ENCODE measurements at places on chromosomes 12 and 14.

GRCh38 chr12:68206446-68206845 is 19.2 kb downstream of the IL26 start:
- no peak for DNase-seq

DNA sequence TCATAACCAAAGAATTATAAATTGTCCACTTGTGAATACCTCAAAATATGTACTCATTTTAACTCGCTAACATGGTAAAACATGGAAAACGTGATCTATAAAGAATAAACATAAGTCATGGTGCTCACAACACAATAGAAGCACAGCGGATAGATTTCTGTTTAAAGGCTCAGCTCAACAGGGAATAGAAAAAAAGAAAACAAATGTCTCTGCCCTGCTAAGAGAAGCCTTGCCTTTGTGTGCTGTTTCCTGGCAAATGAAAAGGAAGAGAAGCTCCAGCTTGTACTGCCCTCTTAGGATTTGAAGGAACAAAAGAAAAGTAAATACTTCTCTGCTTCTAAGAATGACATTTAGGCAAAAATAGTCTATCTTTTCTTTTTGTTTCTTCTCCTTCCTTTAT is 121.0 kb upstream of the KRR1 start:
- peak; percentile 71 for DNase-seq

DNA sequence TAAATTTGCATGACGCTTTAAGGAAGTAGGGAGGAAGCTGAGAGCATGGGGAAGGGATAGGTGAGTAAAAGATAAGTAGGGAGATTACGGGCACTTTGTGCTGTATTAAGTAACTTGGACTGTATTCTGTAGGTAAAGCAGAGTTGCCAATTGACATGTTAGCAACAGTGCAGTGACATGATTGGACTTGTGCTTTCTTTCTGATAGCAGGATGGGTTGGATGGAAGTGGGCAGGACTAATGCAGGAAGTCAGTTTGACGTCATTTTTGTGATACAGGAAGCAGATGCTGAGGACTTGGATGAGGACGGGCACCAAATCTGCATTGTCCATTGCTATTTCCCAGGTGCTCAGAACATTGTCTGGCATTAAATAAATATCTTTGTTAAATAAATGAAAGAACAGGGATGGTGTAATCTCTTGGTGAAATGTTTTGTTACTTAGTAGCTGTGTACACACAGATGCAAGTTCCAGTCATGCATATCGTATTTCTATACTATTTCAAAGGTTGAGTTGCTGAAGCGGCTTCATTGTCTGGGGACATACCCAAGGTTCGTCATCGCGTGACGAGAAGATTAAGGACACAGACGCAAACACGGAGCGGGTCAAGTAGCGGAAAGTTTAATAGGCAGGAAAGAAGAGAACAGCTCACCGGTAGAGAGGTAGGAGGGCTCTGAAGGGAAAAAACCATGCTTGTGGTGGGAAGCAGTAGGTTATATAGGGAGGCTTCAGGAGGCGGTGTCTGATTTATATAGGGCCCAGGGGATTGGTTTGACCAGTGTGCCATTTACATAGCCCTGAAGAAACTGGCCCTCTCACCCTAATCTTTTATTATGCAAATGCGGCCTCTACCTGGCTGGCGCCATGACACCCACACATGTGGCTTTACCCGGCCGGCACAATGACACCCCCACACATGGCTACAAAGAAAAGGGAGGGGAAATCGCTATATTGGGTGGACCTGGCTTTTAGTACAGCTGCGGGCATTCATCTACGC is 30.7 kb downstream of the GUCY2C start:
- DNase-seq, result no peak

- DNase-seq, result no peak
Measured at GRCh38 chr14:101820283-101820798, 58.8 kb downstream of the PPP2R5C start.

DNA sequence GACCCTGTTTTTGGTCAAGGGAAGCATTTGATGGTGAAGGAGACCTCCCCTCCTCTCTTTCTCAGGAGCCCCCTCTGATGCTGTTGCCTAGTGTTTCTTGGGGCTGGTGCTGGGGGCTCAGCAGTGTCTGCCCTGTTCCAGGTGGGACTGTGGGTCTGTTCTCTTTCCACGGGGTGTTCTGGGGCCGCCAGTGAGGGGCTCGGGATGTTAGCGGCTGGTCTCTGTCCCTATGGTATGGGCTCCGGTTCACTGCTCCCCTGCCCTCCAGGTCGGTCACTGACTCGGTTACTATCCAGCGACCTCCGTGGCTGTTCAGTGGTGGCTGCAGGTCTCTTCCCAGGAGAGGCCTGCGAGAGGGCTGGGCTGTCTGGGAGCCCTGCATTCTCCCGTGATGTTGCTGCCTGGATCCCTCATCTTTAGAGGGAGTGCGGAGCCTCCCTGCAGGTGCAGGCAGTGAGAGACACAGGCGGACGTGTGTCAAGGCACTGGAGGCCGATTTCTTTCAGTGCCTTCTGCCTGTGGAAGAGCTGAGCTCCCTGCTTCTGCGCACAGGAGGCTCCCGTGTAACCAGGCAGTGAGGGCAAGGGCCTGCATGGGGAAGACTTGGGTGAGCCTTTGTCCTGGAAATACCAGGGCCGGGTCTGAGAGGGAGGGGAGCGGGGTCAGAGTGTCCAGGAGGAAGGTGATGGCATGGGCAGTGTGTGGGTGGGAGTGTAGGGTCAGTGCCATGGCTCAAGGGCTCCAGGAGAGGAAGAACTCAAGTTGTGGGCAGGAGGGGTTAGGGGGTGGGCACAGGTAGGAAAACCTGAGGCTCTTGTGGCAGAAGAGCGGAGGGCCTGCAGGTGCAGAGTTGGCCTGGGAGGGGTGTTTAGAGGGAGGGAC is 362.6 kb downstream of the TMEM121 start:
- DNase-seq, result no peak

DNA sequence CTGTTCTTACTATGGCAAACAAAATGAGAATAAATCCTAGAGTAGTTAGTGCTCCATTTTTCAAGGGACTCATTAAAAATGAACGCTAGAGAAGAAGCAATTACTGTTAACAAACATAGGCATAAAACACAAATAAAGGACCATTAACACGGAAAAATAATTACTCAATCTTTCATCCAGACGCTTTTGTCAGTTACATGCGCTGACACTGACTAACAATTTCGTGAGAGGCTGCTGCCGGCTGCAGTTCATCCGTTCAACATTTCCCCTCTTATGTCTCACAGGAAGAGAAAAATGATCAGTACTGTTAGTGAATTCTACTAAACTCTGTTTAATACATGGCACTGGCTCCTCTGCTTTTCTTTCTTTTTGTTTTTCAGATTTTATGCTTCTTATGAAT is 472.7 kb upstream of the FLRT2 start:
- DNase-seq, result peak; percentile 52

- no peak for DNase-seq
Measured at GRCh38 chr12:52615912-52616311, 2.4 kb downstream of the KRT73 start.

DNA sequence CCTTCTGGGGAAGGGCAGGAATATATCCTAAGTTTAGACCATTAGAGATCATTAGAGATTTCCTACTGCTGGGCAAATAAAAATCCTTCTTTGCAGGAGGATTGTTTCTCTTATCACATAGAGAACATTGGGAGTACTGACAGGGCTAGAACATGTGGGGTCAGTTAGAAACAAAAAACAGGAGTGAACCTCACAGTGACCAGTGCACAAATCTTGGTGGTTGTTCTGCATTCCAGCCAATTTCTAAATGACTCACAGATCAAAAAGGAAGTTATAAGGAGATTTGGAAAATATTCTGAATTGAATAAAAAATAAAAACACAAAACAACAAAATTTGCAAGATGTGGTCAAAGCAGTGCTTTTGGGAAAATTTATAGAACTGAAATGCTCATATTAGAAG is 118.8 kb downstream of the LLPH start:
- no peak for DNase-seq

GRCh38 chr12:54175200-54175963 is 13.4 kb downstream of the SMUG1 start:
- DNase-seq, result no peak

DNA sequence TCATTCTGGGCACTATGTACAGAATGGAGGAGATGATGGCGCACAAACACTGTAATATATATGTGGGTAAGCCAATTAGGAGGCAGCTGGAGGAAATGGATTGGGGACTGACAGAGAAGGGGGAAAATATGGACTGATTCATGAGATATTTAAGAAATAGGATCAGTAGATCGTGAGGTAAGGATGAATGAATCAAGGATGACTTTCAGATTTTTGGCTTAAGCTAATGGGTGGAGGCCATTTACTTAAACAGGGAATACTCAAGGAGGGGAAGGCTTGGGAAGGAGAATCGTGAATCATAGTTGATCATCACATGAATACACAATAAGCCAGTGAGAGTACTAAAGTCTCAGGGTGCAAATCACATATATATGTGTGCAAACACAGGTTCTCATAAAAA is 11.2 kb upstream of the GNPNAT1 start:
- DNase-seq, result peak; percentile 61

- DNase-seq, result no peak
Measured at GRCh38 chr14:92287987-92288386, 35.0 kb upstream of the SLC24A4 start.

GRCh38 chr12:76176940-76177339 is 92.5 kb upstream of the NAP1L1 start:
- DNase-seq, result no peak

DNA sequence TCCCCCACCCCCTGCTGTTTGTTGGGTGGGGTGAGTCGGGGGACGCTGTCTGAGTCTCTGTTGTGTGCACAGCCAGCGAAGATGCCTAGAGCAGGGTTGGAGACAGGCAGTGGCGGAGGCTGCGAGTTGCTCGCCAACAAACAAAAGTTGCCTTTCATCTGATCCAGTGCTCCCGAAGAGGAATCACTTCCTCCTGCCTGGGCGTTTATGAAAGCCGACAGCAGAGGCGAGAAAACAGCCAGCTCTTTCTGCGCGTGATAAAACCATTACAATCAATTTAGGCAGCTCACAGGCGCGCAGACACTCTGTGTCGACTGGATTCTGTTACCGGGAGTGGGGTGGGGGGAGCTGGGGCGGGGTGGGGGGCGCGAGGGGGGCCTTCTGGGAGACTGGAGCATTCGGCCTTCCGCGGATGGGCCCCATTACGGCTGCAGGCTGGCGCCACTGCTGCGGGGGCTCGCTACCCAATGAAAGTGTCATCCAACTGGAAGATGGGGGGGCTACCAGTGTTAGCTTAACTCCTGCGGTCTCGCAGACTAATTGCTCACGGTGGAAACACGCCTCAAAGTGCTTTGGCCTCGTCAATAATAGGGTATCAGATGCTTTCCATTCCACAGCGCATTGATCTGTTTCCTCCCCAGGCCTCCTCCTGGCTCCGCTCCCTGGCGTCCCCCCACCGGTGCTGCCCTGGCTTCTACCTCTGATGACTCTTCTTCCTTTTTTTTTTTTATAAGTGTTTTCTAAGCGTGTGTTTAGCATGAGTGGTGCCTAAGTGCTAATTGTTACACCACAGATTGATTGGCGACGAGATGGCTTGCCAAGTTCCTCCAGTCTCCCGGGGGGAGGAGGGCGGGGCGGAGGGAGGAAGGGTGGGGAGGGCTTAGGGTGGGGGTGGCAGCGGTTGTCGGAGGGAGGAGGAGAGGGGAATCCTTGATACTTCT is 678.4 kb downstream of the MED13L start:
- DNase-seq, result peak; percentile 71

GRCh38 chr12:108297895-108298760 is 41.0 kb downstream of the CMKLR1 start:
- no peak for DNase-seq

DNA sequence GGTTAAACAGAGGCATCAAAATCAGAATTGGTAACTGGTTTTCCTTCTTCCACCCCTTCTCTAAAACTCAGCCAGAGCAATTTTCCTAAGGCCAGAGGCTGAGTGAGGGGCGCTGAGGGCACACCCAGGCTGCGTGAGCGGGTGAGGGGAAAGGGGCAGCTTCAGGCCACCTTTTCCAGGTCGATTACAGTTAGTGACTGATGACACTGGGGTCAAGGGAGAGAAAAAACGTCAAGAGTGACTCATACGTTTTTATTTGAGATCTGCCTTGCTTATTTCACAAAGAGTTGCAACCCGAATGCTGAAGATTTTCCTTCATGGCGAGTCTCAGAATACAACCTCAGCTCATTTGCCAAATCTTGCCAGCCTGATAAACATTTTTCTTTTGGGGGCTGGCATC is 46.7 kb upstream of the EVL start:
- no peak for DNase-seq

- peak; percentile 33 for DNase-seq
Measured at GRCh38 chr14:42057111-42057510, 450.4 kb downstream of the LRFN5 start.

DNA sequence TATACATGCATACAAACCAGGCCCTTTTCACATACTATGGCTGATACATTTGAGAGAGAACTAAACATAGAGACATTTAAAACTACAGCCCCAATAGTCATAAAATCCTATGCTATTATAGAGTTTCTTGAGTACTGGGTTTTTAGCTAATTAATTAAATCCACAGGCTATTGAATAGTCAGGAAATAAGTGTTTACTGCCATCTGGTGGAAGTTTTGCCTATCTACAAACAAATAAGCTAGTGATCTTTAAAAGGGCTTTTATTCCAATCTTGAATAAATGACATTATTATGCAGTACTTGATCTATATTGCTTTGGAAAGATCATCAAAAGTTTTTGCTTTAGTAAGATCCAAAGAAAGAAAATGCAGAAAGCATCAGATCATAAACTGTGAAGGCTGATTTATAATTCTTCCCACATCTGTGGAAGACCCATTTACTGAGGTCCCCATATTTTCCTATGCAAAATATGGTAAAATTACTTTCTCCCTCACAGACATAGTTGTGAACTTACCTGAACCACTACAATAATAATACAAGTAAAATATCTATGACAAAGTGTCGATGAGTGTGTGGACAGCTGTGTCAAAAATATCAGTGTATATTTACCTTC is 131.3 kb downstream of the ITPR2 start:
- peak; percentile 54 for DNase-seq

- DNase-seq, result no peak
Measured at GRCh38 chr14:34568803-34569202, 29.3 kb upstream of the EAPP start.

DNA sequence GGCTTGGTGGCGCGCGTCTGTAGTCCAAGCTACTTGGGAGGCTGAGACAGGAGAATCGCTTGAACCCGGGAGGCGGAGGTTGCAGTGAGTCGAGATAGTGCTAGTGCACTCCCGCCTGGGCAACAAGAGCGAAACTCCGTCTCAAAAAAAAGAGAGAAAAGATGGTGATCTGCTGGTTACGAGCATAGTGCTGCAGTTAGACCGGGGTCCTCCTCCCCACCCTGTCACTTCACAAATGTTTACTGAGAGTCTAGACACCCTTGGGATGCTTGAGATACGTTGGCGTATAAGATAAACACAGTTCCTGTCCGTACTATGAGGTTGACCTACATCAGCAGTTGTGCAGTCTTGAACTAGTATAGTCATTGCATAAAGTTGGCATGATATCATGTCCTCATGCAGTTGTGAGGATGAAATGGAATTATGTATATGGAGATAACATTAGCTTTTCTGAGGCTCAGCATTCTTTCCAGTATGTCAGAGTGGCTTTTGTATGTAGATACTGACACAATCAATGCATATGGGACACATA is 787 bp downstream of the ACAD10 start:
- DNase-seq, result no peak

DNA sequence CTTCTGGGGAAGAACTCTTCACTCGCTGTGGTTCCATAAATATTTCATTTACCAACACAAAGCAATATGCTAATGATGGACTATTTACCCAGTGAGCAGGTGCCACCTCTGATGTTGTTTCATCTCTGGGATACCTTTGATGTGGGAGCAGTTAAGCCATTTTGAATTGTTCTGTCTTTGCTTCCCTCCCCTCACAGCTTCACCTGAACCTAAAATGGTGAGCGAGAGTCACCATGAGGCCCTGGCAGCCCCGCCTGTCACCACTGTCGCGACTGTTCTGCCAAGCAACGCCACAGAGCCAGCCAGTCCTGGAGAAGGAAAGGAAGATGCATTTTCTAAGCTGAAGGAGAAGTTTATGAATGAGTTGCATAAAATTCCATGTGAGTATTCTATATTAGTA is 352.7 kb downstream of the SYT1 start:
- DNase-seq, result no peak
